ENCODE measurements at places on chromosomes 13 and 19. TPM values are rescaled to one million over a fixed set of nuclear protein-coding genes. Genes with fewer than 3 reads are reported as not detected.

ELL gene
- 14.1 TPM for total RNA-seq

CKM gene
- not detected for total RNA-seq

APOC1 gene
- 6.6 TPM for total RNA-seq

KCNC3 gene
- not detected for total RNA-seq

YIF1B gene
- 131 TPM for total RNA-seq

ZNF226 gene
- total RNA-seq: 27.6 TPM

SIGLEC8 gene
- total RNA-seq: not detected

KLK2 gene
- not detected for total RNA-seq

ZNF132 gene
- total RNA-seq: 0.29 TPM

C1QTNF9 gene
- total RNA-seq: not detected

C5AR2 gene
- 0.18 TPM for total RNA-seq

FLT1 gene
- total RNA-seq: 5.2 TPM

SIGLEC12 gene
- total RNA-seq: not detected

CD22 gene
- total RNA-seq: 1.4 TPM

FEM1A gene
- total RNA-seq: 8.3 TPM

CCDC8 gene
- total RNA-seq: 22.2 TPM

MAP4K1 gene
- total RNA-seq: not detected

PSPN gene
- total RNA-seq: 0.89 TPM

CADM4 gene
- total RNA-seq: 2.6 TPM

JAK3 gene
- 6.2 TPM for total RNA-seq

Measured in myometrial cell (primary cell).